ENCODE measurements at places on chromosomes 16 and 17. TPM values are rescaled to one million over a fixed set of nuclear protein-coding genes. Genes with fewer than 3 reads are reported as not detected.

Gene RPGRIP1L
- 3.5 TPM for polyA plus RNA-seq

Gene MARVELD3
- not detected for polyA plus RNA-seq

Gene GINS2
- 0.69 TPM for polyA plus RNA-seq

Gene CLEC3A
- not detected for polyA plus RNA-seq

Gene CA5A
- not detected for polyA plus RNA-seq

Gene TMEM100
- not detected for polyA plus RNA-seq

Gene DRG2
- 47.8 TPM for polyA plus RNA-seq

Gene HEATR9
- not detected for polyA plus RNA-seq

Gene RNU2-1
- polyA plus RNA-seq = not detected

Gene SOX8
- 0.48 TPM for polyA plus RNA-seq

Gene KRTAP3-1
- not detected for polyA plus RNA-seq

Gene SLC6A2
- polyA plus RNA-seq = not detected

Gene NPIPA5
- 1.4 TPM for polyA plus RNA-seq

Gene PRSS53
- 0.83 TPM for polyA plus RNA-seq

Gene HS3ST3B1
- 0.70 TPM for polyA plus RNA-seq

Gene RAB26
- 0.41 TPM for polyA plus RNA-seq

Gene TCAP
- polyA plus RNA-seq = not detected

Gene C17orf58
- polyA plus RNA-seq = 1.6 TPM

Gene MAP3K14
- 31.5 TPM for polyA plus RNA-seq

Gene WNT3
- polyA plus RNA-seq = 0.14 TPM

Gene EVI2A
- 30.2 TPM for polyA plus RNA-seq

Gene CASKIN1
- polyA plus RNA-seq = not detected

Gene EME2
- polyA plus RNA-seq = 1.5 TPM

Gene SLC9A5
- 0.75 TPM for polyA plus RNA-seq

Gene C17orf50
- not detected for polyA plus RNA-seq

Gene CDC6
- 0.93 TPM for polyA plus RNA-seq

Gene C17orf107
- 1.0 TPM for polyA plus RNA-seq
